ENCODE measurements at places on chromosomes 2 and 18. TPM values are rescaled to one million over a fixed set of nuclear protein-coding genes. Genes with fewer than 3 reads are reported as not detected.
A peak's percentile ranks its signal among the peaks of the same experiment; 100 is the strongest.

DNA sequence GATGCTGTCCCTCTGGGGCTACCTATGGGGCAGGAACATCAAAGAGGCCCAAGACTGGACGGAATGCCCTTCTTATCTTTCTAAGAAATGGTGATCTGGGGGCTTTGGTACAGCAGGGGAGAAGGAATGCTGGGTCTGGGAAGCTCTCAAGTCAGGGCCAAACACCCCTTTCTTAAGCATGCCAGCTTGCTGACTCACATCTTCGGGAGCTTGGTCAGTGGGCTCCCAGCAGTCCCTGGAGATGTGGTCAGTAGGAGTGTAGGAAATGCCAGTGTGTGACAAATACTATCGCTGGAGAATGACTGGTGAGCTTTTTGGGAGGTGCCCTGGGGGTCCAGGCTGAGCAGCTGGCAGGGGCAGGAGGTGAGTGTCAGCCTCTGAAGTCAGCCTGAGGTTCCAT is 105.0 kb upstream of the CDC42EP3 start:
- DNase-seq = peak; percentile 93

DNA sequence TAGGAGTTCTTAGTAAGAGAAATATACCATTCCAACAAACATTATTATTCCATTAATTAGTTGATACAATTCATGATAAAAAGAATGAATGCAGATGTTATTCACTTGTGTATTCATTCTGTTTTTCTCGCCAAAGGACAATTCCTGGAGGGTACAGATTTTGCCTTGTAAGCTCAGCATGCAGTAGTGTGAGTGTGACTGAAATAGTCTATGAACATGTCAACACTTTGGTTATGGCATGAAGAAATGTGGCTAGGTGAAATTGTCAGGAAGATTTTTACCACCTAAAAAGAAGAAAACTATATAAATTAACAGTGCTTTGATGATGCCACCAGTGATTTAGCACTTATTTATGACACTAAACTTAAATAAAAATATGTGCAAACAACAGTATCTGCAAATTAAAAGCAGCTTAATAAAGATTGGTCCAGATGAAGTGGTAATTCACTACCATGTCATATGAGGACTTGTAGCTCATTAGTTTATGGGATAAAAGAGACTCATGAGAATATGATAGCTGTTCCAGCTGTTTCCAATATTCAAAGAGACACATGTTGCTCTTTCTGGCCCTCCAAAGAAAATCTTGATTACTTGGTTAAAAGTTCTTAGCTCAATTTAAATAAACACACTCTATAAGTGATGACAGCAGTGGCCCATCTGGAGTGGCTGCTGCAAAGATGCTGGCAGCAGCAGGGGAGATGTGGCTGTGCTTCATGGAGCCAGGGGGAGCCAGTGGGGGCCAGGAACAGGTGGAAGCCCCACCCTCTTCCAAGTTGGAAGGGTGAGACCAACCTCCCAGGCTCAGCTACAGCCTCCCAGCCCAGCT is 165.0 kb downstream of the CDH19 start:
- DNase-seq = no peak

GRCh38 chr18:10314066-10314465 is 140.4 kb upstream of the APCDD1 start:
- DNase-seq = no peak

- no peak for DNase-seq
These were observed 1.8 kb downstream of the TLK1 start for GRCh38 chr2:171158790-171159371.

GRCh38 chr18:12246849-12247808 is 7.0 kb upstream of the CIDEA start:
- DNase-seq = no peak

GRCh38 chr2:46384457-46384815 is 87.2 kb downstream of the EPAS1 start:
- no peak for DNase-seq

DNA sequence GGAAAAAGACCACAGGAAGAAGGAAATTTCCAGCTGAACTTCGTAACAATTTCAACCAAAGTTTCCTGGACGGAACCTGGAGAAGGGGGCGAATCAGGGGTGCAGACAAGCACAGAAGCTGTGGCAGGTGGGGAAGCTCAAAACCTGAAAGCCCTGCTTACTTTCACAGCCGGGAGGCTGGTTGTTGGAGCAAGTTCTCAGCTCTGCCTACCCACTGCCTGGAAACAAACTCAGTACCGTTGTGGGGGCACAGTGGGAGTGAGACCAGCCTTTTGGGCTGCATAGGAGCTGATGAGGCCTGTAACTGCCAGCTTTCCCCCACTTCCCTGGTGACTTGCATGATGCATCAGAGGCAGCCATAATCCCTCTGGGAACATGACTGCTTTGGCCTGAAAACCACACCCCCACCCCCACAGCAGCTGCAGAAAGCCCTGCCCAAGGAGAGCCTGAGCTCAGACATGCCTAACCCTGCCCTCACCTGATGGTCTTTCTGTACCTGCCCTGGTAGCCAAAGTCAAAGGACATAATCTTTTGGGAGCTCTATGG is 207.0 kb upstream of the VWC2L start:
- peak; percentile 45 for DNase-seq

Gene CKAP2L
- total RNA-seq = 13.3 TPM

Data from IMR-90 (cell line).